HS-27A (cell line): ENCODE measurements at places on chromosomes 16 and 17.

DNA sequence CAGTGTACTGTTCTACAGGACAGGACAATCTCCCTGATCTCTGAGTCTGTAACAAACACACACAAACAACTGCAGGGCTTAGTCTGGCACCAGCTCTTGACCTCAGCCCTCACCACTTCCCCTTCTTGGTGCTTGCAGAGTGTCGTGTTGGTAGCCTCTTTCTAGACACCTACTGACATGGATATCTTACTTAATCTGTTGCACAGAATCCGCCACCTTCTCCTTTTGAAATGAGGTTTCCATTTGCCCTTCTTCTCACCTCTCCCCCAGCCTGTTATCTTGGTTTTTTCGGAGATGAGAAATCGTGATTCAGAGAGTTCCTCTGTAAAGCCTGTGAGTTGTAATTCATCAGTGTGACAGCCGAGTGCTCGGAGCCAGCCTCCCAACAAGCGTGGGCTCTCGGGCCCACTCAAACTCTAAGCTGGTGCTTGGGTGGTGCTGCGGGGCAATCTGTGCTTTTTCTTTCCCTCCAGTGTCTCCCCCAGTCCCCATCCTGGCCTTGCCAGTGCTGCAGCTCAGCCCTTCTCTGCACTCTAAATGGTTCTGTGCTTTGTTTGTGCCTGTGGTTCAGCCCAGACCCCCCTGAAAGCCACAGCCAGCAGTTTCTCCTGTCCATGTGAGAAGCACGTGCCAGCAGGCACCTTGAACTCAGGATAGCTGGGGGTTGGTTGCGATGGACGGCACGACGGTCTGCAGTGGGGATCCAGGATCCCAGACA, 28.1 kb downstream of the KIAA0513 start:
- no peak for DNase-seq

GRCh38 chr17:57929386-57929785, 25.8 kb downstream of the CUEDC1 start:
- DNase-seq: no peak

DNA sequence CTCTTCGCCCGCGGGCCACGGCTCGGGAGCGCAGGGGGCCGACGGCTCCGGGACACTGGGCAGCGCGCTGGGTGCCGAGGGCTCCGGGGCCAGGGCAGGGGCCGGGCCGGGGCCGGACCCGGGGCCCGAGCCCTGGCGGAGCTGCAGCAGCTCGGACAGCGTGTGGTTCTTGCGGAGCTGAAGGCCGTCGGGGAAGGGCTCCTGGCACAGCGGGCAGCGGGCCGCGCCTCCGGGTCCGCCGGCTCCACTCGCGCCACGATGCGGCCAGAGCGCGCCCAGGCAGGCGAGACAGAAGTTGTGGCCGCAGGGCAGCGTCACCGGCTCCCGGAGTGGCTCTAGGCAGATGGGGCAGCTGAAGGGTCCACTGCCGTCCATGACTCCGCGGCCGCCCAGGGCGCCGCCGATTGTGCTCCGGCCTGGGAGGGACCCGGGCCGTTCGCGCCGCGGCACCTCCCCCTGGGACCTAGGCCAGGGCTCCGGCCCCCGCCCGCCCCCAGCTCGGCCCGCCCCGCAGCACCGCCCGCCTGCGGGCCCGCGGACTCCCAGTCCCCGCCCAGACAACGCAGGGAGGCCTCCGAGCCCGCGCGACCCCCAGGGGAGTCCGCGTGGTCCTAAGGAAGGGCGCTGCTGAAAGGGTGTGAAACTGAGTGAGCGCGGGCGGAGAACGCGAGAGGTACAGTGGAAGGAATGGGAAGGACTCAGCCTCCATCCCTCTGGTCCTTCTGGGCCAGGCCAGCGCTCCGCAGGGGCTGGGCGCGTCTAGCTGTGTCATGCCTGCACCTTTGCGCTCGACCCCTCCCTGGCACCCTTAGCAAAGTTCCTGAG, at the start of gene TRIM47:
Gene TRIM47 (minus strand): TSS at position 408 of the 825 bp plus-strand sequence. CDS start 33 bp downstream, at position 375.
- no peak for DNase-seq

DNA sequence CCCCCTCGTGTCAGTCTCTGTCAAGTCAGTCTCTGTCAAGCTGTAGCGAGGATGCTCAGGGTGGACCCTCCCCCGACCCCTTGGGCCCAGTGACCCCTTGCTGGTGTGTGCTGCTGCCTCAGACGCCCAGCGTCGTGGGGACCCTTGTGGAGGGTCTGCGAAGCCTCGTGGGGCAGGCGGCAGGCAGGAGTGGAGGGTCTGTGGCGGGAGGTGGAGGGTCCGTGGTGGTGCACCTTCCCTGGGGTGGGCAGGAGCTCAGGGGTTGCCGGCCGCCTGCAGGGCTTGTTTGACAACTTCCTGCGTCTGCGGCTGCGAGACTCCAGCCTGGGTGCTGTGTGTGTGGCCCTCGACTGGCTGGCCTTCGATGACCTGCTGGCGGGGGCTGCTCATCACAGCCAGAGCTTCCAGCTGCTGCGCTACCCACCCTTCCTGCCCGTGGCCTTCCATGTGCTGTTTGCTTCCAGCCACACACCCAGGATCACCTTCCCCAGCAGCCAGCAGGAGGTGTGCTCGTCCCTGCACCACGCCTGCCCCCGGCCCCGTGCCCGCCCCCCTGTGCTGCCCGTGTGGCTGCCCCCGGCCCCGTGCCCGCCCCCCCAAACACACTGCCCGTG, 5.6 kb downstream of the GNG13 start:
- no peak for DNase-seq

DNA sequence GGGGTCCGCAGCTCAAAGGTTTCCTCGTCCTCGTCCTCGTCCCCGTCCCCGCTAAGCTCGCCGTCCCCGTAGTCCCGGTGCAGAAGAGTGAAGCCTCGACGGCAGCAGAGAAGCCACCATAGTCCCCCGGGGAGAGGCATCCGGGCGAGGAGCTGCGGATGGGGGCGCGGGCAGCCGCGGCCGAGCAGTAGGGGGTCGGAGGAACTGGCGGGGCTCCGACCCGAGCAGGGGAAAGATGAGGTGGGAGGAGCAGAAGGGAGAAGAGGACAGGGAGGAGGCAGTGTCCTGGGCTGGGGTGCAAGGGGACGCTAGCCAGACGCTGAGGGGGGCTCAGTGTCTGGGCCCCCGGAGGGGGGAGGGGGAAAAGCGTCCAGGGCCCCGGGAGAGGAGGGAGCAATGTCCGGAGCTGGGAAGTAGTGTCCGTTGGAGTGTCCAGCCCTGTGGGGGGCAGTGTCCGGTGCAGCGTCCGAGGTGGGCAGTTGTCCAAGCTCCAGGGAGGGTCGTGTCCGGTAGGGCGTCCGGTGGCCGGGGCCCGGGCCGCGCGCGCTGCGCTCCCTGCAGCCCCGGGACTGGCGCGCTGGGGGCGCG, at the start of gene PLEKHH3:
Gene PLEKHH3 (minus strand): TSS at position 571 of the 588 bp plus-strand sequence. CDS start 431 bp downstream, at position 140.
- DNase-seq: no peak

GRCh38 chr17:17380145-17380925, 77.2 kb downstream of the NT5M start:
- DNase-seq: no peak

DNA sequence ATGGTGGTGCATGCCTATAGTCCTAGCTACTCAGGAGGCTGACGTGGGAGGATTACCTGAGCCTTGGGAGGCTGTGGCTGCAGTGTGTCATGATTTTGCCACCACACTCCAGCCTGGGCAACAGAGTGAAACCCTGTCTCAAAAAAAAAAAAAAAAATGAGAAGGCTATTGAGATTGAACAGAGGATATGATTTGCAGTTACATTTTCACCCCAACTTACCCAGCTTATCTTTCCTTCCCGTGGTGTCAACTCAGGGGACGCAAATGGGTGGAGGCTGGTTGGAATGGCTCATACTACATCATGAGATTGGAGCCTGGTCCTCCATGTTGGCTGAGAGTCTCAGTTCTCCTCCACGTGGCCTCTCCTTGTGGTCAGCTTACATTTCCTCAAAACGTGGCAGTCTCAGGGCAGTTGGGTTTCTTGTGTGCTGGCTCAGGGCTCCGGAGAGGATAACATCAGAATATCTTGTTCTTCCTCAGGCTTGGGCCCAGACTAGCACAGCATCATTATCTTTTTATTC, 17.2 kb upstream of the NSMCE1 start:
- DNase-seq: no peak

DNA sequence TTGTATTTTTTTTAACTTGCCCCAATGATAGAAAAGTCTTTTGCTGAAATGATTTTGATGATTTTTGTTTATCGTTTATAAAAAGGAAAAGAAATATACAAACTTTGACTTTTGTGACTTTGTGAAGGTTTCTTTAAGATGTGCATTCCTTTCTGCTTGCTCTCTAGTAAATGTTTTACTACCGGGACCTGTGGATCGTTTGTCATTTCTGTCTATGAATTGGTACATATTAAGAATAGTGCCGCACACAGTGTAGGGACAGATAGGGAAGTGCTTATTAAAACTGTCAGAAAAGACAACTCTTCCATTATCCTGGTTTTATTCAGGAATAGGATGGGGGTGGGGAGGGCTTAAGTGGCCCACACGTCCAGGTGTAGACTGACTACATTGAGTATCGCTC, 8.1 kb upstream of the PSMC5 start:
- DNase-seq: no peak

GRCh38 chr17:76262732-76263344, 2.3 kb upstream of the UBALD2 start:
- no peak for DNase-seq

GRCh38 chr17:77802811-77803220, 155.7 kb upstream of the TNRC6C start:
- DNase-seq: no peak

DNA sequence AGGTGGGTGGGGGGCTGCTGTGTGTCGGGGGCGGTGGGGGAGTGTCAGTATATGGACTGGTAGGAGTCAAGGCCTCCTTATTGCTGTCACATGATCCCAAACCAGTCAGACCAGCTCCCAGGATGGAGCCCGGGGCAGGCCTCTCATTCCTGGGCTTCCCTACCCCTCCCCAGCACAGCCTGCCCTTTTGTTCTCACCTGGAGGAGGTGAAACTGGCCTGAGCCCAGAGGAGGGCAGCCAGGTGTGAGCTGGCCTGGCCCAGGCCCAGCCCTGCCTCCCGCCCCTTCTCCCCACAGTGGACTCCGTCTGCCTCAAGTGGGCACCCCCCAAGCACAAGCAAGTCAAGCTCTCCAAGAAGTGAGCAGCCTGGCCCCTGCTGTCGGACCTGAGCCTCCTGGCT, 4.6 kb downstream of the PRSS8 start:
- DNase-seq: no peak

DNA sequence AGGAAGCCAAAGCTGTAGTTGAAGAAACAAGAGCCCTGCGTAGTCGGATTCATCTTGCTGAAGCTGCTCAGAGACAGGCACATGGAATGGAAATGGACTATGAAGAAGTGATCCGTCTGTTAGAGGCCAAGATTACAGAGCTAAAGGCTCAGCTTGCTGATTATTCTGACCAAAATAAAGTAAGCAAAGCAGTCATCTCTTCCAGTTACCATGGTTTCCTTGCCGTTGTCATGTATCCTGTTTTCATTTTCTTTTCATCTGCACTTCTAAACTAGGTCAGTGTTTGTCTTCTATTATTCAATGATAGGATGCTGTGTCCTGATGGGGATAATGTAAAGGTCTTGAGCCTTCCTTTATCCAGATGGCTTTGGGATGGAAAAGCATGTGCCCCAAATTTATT, 104.3 kb downstream of the STXBP4 start:
- DNase-seq: no peak

DNA sequence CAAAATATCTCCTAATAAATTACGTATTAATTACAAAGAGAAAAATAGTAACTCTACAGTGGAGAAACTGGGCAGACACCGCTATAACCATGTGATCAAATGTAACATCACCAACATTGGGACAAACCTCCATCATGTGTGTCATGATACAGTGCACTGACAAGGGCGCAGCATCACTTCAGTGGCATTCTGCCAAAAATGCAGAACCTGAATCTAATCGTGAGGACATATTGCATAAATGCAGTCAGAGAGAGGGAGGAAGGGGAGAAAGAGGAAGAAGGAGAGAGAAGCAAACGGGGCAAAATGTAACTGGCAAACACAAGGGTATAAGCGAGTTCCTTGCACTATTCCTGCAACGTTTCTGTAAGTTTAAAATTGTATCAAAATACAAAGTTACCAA, 74.2 kb upstream of the MARCHF10 start:
- DNase-seq: no peak

- DNase-seq: no peak
Observed at GRCh38 chr17:57946798-57947358, 8.3 kb downstream of the CUEDC1 start.

DNA sequence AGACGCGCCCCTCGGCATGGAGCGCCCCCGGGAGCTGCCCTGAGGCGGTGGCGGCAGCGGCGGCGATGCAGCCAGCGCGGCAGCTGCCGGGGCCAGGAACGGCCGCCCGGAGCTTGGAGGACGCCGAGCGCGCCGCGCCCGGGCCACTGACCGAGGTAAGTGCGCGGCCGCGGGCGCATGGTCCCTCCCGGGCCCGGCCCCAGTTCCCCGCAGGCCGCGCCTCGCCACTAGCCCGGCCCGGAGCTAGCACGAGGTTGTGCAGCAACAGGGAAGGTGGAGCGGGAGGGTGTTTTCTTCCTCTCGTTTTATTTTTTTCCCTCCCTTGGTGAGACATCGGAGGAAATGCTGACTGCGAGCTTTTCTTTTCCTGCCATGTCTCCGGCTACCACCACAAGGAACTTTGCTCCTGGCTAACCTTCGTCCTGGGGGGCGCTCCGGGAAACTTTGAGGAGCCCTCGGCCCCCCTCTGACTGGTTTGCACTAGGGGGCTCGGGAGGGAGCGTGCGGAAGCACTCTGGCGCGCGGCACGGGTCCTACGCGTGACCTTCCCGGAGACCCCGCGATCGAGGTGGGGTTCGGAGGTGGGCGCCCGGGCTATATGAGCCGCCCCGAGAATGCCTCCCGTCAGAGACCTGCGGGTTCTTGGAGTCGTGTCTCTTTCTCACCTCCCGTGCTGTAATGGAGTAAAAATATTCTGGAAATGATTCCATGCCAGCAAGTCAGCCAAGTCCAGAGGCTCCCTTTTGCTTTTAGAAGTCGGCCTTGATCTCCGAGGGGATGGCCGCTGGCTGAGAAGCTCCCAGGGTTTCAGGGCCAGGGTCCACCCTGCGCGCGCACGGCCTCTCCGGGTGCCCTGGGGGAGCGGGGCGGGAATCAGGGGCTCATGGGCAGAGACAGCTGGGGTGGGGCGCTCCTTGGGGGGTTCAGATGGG, 868 bp downstream of the KCNJ12 start:
- DNase-seq: no peak

- no peak for DNase-seq
Observed at GRCh38 chr16:86594721-86595120, 16.4 kb downstream of the FOXL1 start.

DNA sequence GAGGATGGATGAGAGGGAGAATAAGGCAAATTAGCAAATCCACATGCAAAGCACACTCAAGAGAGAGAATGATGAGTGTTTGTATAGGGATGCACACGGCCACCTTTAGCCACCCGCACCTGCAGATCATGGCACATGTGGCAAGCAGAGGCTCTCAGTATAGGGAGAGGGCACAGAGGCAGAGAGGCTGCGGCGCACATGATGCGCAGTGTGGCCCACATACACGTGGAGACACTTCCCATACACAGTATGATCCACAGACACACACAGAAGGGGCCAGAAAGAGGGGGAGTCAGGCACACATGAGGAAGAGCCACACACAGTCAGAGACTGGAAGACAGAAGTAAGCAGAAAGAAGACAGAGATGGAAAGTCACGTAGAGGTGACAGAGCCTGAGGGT, 6.5 kb upstream of the CHD3 start:
- DNase-seq: no peak

- peak; percentile 66 for DNase-seq
Observed at GRCh38 chr17:82216301-82217119, 3.9 kb upstream of the CCDC57 start.
